ENCODE measurements at places on chromosomes 2 and 18. TPM values are rescaled to one million over a fixed set of nuclear protein-coding genes. Genes with fewer than 3 reads are reported as not detected.

The TET3 gene
- 3.0 TPM for total RNA-seq

The MPP4 gene
- 0.62 TPM for total RNA-seq

The SCN3A gene
- total RNA-seq: 23.3 TPM

The EPB41L3 gene
- 6.4 TPM for total RNA-seq

The XIRP2 gene
- total RNA-seq: not detected

The CDK15 gene
- total RNA-seq: 1.9 TPM

The NOSTRIN gene
- total RNA-seq: 0.26 TPM

The CNGA3 gene
- total RNA-seq: 3.5 TPM

The MALL gene
- total RNA-seq: 0.35 TPM

The CRYGD gene
- total RNA-seq: not detected

Data from motor neuron (in vitro differentiated cells).